Memory B cell (primary cell): ENCODE measurements at places on chromosomes 7 and 10.
A peak's percentile ranks its signal among the peaks of the same experiment; 100 is the strongest.

- no peaks in the 10 kb centered on the region for H3K36me3 ChIP-seq
- DNase-seq: no peak
- H3K4me1 ChIP-seq: no peaks in the 10 kb centered on the region
- H3K27ac ChIP-seq: no peak overlapping the region
- no peak overlapping the region for H3K4me3 ChIP-seq
- no peaks in the 10 kb centered on the region for H3K27me3 ChIP-seq
Measured at GRCh38 chr7:96088579-96088978, 233.3 kb downstream of the SLC25A13 start.

GRCh38 chr7:7323352-7323751, 141.0 kb downstream of the C1GALT1 start:
- H3K4me1 ChIP-seq: peaks cover 22% of the 10 kb centered on the region
- peaks cover 1% of the 10 kb centered on the region for H3K27me3 ChIP-seq
- no peak for DNase-seq
- H3K4me3 ChIP-seq: no peak overlapping the region

DNA sequence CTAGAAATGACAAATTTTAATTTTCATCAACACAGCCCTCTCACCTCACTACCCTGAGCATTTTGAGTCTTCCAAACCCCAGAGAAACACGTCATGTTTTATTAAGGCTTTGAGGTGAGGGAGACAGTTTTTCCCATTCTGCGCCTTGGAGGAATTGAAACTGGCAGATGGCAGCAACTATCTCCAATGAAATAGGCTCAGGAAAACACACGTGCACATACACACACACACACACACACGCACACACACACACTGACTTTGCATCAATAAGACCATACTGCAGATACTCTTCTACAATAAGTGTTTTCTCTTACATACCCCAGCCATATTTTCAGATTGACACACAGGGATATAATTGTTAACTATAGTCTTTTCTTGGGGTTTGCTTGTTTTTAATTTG, 3.2 kb upstream of the SFTPA2 start:
- H3K27ac ChIP-seq: no peak overlapping the region
- H3K4me3 ChIP-seq: no peak overlapping the region
- peaks cover 24% of the 10 kb centered on the region for H3K27me3 ChIP-seq
- H3K4me1 ChIP-seq: peaks cover 9% of the 10 kb centered on the region
- H3K36me3 ChIP-seq: no peaks in the 10 kb centered on the region
- no peak for DNase-seq

- H3K4me3 ChIP-seq: no peak overlapping the region
- H3K27ac ChIP-seq: no peak overlapping the region
- no peaks in the 10 kb centered on the region for H3K4me1 ChIP-seq
- H3K27me3 ChIP-seq: no peaks in the 10 kb centered on the region
Measured at GRCh38 chr10:81081887-81082620, 544.4 kb downstream of the SH2D4B start.

DNA sequence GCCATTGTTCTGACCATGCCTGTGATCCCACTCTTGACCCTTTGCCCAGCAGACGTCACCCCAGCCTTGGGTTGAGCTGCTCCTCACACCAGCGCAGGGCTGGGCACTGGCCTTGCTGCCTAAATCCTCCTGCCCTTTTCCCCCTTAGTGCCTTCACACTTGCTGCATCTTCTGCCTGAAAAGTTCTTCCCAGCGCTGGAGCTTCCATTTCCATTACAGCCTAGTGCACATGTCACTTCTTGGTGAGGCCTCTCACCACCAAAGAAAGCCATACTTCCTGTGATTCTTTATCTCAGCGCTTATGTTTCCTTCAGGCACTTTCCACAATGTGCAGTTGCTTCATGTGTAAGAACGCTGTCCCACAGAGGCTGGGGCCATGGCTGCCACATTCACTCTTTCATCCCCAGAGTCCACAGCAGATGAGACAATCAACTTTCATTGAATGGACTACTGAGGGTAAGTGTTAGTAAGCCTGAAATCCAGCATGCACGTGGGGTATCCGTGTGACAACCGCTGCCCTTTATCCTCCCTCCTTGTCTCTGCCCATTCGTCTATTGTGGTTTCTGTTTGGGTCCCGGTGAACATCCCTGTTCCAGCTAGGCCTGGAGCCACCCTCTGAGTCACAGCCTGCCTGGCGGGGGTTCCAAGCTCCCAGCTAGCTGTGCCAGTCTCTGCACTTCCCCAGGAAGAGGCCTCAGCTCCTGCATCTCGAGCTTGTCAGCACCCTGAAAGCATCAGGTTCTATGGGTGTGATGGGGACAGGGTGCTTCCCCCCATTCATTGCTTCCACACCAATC, 37.3 kb downstream of the ADRA2A start:
- H3K27ac ChIP-seq: no peak overlapping the region
- peaks cover 7% of the 10 kb centered on the region for H3K4me1 ChIP-seq
- H3K36me3 ChIP-seq: no peaks in the 10 kb centered on the region
- no peak overlapping the region for H3K4me3 ChIP-seq
- DNase-seq: no peak
- H3K27me3 ChIP-seq: peaks cover 4% of the 10 kb centered on the region

- no peak overlapping the region for H3K27ac ChIP-seq
- no peak for DNase-seq
- no peaks in the 10 kb centered on the region for H3K4me1 ChIP-seq
- H3K27me3 ChIP-seq: peaks cover 11% of the 10 kb centered on the region
- H3K36me3 ChIP-seq: peaks cover 4% of the 10 kb centered on the region
Measured at GRCh38 chr7:158592541-158592940, 4.9 kb upstream of the PTPRN2 start.

DNA sequence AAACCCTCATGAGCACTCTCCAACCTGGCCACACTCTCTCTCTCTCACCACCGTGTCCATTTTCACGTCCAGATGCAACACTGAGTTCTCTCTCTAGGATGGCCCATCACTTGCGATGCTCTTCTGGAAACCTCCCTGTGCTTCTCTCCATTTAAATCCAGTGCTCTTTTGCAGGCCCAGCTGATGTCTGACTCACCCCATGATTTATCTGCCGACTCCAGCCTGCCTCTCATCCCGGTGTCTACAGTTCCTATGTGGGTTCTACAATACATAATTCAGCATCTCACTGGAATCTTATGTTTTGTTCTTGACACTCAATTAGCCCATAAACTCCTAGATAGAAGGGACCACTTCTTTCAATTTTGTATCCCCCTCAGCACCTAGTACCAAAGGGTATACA, 5.0 kb downstream of the TPK1 start:
- H3K27me3 ChIP-seq: no peaks in the 10 kb centered on the region
- no peak overlapping the region for H3K27ac ChIP-seq
- H3K36me3 ChIP-seq: peaks cover 10% of the 10 kb centered on the region
- H3K4me3 ChIP-seq: no peak overlapping the region
- H3K4me1 ChIP-seq: peaks cover 20% of the 10 kb centered on the region

GRCh38 chr10:73338801-73339368, 19.8 kb downstream of the CFAP70 start:
- H3K4me3 ChIP-seq: no peak overlapping the region
- no peaks in the 10 kb centered on the region for H3K4me1 ChIP-seq
- H3K27me3 ChIP-seq: no peaks in the 10 kb centered on the region
- no peaks in the 10 kb centered on the region for H3K36me3 ChIP-seq

GRCh38 chr7:115216652-115217051, 294.8 kb downstream of the MDFIC start:
- H3K4me3 ChIP-seq: no peak overlapping the region
- peaks cover 8% of the 10 kb centered on the region for H3K27me3 ChIP-seq
- no peaks in the 10 kb centered on the region for H3K4me1 ChIP-seq
- H3K36me3 ChIP-seq: no peaks in the 10 kb centered on the region

GRCh38 chr7:155533120-155533826, 13.1 kb downstream of the CNPY1 start:
- peaks cover 43% of the 10 kb centered on the region for H3K27me3 ChIP-seq
- no peak for DNase-seq
- no peaks in the 10 kb centered on the region for H3K36me3 ChIP-seq
- peak overlapping the region; percentile 60 for H3K4me3 ChIP-seq

GRCh38 chr10:104807581-104808310, 166.7 kb downstream of the SORCS3 start:
- H3K27ac ChIP-seq: no peak overlapping the region
- DNase-seq: no peak
- peaks cover 5% of the 10 kb centered on the region for H3K27me3 ChIP-seq
- no peaks in the 10 kb centered on the region for H3K36me3 ChIP-seq
- no peaks in the 10 kb centered on the region for H3K4me1 ChIP-seq

- H3K27ac ChIP-seq: no peak overlapping the region
- DNase-seq: no peak
- no peak overlapping the region for H3K4me3 ChIP-seq
- no peaks in the 10 kb centered on the region for H3K4me1 ChIP-seq
- peaks cover 3% of the 10 kb centered on the region for H3K27me3 ChIP-seq
Measured at GRCh38 chr10:121675344-121675743, 77.1 kb upstream of the FGFR2 start.

- H3K4me1 ChIP-seq: no peaks in the 10 kb centered on the region
- H3K27me3 ChIP-seq: peaks cover 7% of the 10 kb centered on the region
- H3K27ac ChIP-seq: no peak overlapping the region
- no peaks in the 10 kb centered on the region for H3K36me3 ChIP-seq
- H3K4me3 ChIP-seq: no peak overlapping the region
Measured at GRCh38 chr10:61471491-61471890, 18.3 kb upstream of the TMEM26 start.

GRCh38 chr7:137942484-137943115, 59.3 kb downstream of the CREB3L2 start:
- no peak for DNase-seq
- H3K4me3 ChIP-seq: no peak overlapping the region
- H3K36me3 ChIP-seq: no peaks in the 10 kb centered on the region
- H3K27me3 ChIP-seq: no peaks in the 10 kb centered on the region

DNA sequence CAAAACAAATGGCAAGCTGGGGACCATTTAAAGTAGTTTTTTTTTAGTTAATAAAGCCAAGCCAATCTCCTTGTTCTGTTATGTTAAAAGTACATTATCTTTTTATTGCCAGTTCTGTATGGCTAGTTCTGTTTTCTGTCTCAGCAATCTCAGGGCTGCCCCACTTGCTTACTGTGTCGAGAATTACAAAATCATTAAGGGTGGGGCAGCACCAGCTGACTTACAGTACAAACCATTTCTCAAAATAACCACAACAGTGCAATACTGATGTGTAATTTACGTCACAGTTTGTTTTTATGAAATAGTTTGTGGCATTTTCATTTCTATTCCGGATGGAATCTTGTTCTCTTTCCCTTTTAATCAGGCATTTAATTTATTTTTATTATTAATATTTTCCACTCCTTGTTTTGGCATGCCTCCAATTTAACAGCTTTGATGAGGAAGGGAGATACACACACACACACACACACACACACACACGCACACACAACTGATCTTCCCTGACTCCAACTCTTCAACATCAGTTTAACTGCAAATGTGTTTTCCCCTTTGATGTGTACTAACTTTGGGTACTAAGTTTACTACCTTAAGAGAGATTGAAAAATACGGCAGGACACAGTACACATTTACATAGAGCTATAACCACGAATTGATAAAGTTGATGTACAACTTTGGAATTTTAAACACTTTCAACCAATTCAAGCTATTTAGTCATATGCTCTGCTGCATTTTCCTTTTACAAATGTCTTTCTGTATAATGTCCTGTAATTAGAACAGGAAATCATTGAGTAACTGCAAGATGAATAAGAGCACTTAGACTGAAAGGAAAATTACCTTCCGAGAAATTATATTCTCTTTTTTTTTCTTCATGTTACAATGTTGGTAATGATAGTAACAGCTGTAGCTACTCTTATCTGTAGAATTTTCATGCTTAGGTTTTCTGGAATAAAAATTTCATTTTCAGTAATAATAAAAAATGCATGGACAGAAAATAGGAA, 91.5 kb downstream of the ARID5B start:
- peaks cover 39% of the 10 kb centered on the region for H3K4me1 ChIP-seq
- peak overlapping the region; percentile 97 for H3K27ac ChIP-seq
- no peaks in the 10 kb centered on the region for H3K27me3 ChIP-seq
- DNase-seq: peak; percentile 68

DNA sequence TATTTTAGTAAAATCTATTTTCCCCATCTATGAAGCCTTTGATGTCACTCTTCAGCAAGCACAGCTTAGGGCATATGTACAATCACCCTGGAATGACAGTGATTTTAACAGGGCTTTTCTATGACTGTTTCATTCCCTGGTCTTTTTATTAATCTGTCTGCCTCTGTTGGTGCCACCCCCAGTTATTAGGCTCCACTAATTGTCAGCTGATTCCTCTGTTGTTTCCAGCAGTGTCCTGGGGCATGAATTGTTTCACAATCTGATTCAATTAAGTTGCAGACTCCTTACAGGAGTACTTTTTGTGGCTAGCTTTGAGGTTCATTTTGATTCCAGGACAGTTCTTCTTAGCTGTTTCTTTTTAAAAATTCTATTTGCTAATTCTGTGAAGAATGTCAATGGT, 38.6 kb downstream of the MYO3A start:
- DNase-seq: no peak
- no peaks in the 10 kb centered on the region for H3K4me1 ChIP-seq
- no peaks in the 10 kb centered on the region for H3K27me3 ChIP-seq
- H3K27ac ChIP-seq: no peak overlapping the region
- H3K4me3 ChIP-seq: no peak overlapping the region
- no peaks in the 10 kb centered on the region for H3K36me3 ChIP-seq

DNA sequence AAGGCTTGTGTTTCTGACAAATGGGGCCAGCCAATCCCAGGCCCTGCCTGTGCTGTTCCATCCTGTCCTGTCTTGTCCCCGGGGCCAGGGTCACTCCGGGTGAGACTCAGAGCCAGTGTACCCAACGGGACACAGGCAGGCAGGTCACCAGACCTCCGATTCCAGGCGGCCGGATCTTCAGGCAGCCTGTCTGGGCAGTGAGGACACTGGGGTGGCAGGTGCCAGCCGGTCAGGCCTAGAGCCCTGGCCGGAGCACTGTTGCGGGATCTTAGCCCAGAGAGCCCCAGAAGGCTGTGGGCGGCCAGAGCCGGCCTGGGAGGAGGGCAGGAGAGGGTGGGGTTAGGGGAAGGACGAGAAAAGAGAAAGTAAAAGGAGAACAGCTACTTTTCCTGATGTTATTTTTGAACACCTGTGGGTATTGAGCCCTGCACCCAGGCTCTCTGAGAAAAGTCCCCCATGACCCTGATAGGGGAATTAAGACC, 134.3 kb upstream of the TNRC18 start:
- peak; percentile 38 for DNase-seq
- peaks cover 34% of the 10 kb centered on the region for H3K4me1 ChIP-seq
- H3K27ac ChIP-seq: peak overlapping the region; percentile 97
- peak overlapping the region; percentile 85 for H3K4me3 ChIP-seq
- no peaks in the 10 kb centered on the region for H3K36me3 ChIP-seq
- no peaks in the 10 kb centered on the region for H3K27me3 ChIP-seq

DNA sequence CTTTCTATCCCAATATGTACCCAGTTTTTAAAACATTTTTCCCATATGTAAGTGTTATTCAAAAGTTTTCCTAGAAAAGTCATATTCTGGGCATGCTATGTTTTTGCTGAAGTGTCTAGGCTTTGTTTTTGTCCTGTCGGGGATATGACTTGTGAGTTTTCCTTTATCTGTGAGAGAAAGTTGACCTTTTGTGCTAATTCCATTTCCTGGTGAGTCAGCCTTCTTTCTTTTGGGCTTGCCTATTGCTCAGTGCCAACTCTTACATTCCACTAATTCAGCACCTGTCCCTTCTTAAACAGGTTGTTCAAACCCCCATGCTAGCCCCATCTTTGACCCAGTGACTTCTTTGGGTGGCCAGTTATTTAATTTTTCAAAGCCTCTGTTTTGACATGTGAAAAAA, 146.2 kb downstream of the AHR start:
- no peak overlapping the region for H3K4me3 ChIP-seq
- peaks cover 3% of the 10 kb centered on the region for H3K27me3 ChIP-seq
- peaks cover 2% of the 10 kb centered on the region for H3K36me3 ChIP-seq
- no peak for DNase-seq
- no peak overlapping the region for H3K27ac ChIP-seq
